NCI-H510A treated with DMSO at 0.1 percent for 48 hours (cell line): ENCODE measurements at places on chromosomes 3 and 15.

DNA sequence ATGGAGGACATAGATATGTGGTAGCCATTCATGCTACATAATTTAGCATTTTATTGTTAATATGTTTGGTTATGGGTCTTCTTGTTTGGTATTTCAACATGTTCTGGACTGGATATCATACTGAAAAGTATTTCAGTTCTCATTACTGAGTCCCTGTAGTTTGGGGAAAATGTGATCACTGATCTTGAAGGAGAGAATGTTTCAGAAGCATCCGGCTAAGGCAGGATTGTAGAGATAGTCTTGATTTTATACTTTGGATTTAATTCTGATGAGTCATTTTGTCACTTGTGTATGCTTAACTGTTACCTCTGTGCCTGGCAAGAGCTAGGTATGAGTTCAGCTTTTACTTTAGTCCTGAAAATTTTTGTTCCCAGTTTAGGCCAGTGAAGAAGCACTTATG is 7.1 kb downstream of the CHD2 start:
- no peak for DNase-seq

- DNase-seq = peak; percentile 57
These were observed 1.3 kb downstream of the FRMD5 start for GRCh38 chr15:44193651-44194322.

DNA sequence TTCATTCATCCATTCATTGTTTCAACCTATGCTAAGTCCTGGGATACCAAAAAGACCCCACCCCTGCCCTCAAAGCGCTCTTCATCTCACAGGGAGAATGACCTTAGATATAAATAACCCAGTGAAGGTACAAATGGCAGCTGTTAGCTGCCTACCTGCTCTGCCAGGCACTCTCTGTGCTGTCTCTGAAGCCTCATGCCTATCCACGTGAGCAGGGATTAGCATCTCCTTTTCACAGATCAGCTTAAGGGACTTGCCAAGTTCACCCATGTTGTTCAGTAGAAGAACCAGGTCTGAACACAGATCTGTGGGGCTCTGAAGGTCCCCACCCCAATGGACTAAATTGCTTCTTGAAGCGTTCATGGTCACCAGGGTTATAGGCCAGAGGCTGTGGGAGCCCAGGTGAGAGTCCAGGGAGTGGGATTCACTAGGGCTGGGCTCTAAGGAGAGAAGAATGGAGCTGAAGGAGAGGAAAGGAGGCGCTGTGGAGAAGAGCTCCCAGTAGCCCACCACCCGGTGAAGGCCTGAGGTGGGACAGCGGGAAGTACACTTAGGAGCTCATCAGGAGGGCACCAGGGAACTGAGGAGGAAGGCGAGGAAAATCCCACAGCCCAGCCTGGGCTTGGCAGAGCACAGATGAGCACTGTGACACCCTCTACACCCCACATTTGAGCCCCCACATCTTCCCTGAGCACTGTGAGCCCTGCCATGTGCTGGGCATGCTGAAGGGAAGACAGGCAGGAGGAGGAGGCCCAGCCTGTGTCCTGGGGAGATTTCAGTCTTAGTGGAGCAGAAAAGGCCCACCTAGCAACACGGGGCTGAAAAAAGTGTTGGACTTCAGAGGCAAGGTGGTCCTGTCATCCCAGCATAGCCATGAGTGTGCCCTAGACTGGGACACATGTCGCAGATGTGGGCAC is 20.4 kb downstream of the RBP1 start:
- no peak for DNase-seq

DNA sequence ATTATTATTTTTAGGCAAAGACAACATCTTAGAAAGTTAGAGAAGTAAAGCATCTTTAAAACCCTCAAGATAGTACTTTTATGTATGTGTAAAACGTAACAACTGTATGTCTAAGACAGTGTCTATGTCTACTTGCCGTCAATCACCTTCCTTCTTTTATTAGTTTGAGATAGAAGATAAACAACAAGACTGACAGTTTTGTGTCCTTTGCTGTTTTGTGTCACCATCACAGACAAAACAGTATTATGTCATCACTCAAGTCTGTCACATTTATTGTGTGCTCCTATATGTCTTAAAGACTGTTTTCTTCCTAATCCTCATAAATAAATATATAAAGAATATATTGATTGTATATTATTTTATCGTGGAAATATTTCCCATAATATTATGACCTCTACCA is 908.3 kb downstream of the CADM2 start:
- no peak for DNase-seq

DNA sequence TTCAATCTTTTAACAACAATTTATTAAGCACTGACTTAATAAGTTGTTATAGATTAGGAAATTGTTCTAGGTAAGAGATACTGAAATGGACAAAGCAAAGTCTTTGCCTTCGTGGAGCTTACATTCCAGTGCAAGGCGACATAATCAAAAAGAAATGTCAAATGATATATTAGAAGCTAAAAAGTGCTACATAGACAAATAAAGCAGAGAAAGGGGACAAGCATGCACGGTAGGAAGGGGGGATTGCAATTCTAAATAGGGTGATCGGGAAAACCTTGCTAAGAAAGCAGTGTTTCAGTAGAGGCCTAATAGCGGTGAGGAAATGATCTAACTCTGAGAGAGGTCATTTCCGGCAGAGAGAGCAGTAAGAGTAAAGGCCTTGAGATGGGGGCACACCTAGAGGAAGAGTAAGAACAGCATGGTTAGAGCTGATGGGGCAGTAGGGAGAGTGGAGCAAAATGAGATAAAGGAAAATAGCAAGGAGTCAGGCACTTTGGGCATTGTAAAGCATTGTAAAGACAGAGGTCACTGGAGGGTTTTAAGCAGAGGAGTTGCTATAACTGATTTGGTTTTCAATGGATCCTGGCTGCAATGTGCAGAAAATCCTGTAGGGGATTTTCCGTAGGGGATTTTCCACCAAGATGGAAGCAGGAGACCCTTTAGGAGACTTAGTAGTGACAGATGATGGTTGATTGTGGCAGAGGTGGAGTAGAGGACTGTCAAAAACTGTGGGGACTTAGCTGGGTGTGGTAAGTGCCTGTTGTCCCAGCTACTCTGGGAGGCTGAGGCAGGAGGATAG is 71.7 kb upstream of the CFAP20DC start:
- no peak for DNase-seq

- peak; percentile 69 for DNase-seq
These were observed 11.5 kb upstream of the SHF start for GRCh38 chr15:45199136-45199810.

DNA sequence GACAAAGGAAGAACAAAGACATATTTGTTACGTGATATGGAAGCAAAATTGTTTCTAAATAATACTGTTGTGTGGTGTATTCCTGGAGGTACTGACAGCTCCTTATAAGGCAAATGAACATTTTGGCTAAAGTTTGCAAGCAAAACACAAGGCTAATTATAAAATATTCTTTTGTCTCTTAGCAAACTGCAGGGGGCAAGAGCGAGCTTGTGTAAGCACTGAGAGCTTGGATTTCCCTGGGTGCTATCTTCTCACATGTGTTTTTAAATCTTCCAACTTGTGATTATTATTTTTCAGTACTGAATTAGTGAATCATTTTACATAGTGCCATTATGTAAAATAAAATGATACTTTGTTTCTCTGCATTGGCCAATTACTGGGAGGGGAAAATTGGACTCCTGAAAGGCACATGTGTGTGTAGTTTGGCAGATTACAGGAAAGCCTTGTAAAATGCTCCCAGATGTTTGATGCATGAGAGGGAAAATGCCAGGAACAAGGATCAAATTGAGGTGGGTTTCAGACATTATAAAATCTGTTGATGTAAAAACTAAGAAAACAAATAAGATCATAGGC is 611.5 kb downstream of the AGBL1 start:
- peak; percentile 5 for DNase-seq

DNA sequence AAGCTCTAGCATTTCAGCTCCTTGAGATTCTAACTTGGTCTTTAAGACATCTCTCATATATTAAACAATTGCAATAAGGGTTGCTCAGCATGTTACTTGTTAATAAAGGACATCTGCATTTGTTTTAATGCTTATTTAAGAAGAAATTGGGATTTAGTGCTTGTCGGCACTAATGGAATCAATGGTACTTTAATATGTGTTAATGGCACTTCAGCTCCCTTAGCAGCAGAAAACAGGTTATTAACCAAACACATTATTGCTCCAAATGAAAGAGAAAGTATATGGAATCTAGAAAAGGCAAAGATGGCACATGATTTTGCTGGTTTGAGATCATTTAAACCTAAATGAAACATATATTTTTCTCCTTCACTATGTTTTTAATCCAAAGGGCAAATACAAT is 137.3 kb upstream of the GOLIM4 start:
- no peak for DNase-seq

DNA sequence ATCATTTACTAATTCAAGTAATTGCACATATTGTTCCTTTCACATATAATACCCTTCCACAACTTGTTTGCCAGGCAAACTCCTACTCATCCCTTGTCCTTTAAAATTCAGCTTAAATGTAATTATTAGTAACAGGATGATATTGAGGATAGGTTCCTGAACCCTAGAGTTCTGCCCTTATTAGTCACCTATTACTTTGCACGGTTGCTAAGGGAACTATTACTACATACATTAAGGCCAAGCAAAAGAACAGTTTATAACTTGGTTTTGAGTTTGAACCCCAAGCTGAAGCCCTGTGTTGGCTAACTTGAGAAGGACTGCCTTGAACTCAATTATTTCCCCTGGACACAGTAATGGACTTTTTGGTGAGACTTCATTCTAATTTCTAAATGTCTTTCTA is 529.7 kb downstream of the IGSF11 start:
- no peak for DNase-seq

DNA sequence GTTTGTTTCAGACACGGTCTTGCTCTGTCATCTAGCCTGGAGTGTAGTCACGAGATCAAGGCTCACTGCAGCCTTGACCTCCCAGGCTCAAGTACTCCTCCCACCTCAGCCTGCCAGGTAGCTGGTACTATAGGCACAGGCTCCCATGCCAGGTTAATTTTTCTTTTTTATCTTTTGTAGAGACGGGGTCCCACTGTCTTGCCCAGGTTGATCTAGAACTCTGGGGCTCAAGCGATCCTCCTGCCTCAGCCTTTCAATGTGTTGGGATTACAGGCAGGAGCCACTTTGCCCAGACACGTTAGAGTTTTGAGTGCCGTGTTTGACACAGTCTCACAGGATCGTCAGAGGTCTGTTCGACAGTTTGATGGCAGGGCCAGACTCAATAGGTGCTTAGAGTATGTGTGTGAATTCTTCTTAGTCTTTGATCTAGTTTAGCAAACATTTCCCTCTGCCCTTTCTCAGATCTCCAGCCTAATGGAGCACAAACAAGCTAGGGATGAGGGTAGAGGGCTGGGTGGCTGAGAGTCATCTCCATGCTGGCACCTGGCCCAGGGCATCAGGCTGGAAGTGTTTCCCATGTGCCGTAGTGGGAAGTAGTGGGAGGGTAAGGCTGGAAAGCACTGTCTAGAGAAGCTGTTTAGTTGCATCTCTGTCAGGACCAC is 66.1 kb upstream of the DLG1 start:
- DNase-seq = peak; percentile 98

GRCh38 chr3:117195034-117195433 is 485.5 kb downstream of the TUSC7 start:
- no peak for DNase-seq

- DNase-seq = no peak
These were observed 123.7 kb upstream of the MCTP2 start for GRCh38 chr15:94107652-94108051.

DNA sequence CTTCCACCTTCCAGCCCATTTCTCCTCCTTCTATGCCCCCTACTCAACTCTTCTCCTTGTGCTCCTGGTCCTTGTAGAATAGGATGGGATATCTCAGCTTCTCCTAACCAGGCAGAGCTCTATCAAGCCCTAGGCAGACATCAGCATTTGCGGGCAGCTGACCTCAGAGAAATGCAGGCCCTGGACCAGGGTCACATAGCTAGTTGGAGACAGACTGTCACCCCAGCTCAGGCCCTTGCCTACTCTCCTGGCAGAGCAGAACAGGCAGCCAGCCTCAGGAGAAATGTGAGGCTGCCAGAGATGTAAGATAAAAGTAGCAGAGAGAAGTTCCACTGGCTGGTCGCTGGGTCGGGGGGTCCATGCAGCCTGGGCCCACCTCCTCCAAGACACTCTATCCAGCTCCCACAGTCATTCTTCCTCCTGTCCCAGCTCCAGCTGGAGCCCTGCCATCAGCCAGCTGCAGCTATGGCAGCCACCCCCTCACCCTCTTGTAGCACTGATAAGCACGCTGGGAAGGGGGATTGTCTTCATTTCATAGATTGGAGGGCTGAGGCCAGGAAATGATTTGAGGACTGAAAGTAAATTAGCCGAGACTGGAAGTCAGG is 4.0 kb downstream of the CYP8B1 start:
- DNase-seq = no peak

DNA sequence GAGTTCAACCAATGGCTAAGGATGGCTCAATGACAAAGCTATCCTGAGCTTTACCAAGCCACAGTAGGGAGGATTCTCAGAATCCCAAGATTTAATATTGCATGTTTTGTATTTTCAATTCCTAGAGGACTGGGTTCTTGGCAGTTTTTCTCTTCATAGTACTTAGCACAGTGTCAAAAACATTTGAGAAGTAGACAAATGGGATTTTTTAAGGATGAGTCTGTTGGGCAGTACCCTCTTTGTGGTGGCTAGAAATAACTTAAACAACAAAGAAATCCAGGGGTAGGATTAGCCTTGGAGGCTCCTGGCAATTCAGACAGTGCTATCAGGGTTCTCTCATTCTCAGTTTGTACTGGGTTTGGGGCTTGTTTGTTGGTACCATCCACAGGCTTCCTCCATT is 212.8 kb upstream of the RORA start:
- no peak for DNase-seq

DNA sequence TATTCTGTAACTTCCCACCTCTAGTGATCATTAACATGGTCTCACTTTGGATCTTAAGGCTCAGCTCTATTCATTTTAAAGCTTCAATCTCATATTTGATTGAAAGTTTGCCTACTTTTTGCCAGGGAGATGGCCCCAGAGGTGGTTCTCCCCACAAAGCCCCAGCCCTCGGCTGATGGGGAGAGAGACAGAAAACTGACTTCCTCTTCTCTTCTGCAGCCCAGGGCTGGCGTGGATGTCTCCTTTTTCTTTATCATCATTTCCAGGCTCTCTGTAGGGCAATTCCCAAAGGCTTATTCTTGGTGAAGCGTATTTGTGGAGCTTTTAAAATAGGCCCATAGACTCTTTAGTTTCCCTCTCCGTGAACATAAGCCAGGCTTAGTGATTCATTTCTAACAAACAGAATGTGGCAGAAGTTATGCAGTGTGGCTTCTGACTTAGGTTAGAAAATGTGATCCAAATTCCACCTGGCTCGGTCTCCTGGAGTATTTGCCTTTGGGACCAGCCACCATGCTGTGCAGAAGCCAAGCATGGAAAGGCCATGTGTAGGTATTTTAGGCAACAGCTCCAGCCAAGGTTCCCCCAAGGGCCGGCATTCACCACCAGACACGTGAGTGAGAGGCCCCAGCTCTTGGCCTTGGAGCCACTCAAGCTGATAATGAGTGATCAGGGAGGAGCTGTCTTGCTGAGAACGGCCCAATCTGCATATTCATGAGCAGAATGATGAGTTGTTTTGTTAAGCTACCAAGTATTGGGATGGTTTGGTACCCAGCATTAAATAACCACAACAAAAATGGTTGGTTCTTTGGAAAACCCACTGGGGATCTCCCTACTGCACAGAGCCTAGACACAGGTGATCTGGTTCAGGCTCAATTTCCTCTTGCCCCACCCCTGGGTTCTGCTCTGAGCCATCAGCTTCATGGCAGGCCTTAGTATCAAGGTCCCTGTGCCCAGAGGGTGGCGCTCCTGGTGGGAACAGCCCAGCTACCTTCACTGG is 353.2 kb upstream of the PROK2 start:
- no peak for DNase-seq

GRCh38 chr15:94168250-94168649 is 63.1 kb upstream of the MCTP2 start:
- DNase-seq = no peak
